ENCODE measurements at places on chromosomes 13 and 19.

DNA sequence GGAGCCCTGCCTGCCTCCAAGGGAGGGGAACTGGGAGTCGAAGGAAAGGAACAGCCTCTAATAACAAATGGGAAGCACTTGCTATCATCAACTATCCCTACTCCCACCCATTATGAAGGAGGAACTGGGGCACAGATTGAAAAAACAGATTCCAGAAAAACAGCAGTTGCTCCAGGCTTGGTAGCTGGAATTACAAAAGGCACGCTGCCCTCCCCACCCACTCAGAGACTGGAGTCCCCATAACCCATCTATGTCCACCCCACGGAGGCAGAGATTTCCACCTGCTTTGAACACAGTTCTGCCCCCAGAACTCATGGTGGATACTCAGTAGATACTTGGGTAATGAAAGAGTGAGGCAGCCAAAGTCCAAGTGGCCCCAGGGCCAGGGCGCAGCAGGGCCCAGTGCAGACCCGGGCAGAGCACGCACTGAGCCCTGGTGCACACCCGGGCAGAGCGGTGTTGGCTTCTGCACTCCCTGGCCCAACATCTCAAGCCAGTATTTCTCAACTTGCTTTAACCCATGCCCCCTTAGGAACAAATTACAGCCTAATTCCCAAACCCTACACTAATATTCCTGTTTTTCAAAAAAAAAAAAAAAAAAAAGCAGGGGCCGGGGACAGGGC is 19.1 kb upstream of the CCNP start:
- no peak for DNase-seq

- DNase-seq: no peak
Measured at GRCh38 chr19:4386041-4386782, 14.1 kb downstream of the SH3GL1 start.

GRCh38 chr13:111598747-111599146 is 278.3 kb downstream of the TEX29 start:
- DNase-seq: no peak

DNA sequence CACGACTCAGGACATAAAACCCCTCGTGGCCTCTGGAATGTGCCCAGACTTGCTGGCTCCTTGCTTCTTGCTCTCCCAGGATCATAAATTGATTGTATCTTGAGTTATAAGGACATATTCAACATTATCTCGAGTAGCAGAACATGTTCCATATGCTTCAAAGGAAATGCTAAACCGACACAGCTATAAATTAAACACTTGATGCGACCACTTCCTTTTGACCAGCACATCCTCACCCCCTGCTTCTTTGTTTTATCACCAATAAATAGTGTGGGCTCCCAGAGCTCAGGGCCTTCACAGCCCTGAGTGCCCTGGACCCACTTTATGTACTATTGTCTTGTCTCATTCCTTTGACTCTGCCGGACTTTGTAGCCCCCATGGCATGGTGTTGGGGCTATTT is 157.0 kb upstream of the PABPC3 start:
- no peak for DNase-seq

DNA sequence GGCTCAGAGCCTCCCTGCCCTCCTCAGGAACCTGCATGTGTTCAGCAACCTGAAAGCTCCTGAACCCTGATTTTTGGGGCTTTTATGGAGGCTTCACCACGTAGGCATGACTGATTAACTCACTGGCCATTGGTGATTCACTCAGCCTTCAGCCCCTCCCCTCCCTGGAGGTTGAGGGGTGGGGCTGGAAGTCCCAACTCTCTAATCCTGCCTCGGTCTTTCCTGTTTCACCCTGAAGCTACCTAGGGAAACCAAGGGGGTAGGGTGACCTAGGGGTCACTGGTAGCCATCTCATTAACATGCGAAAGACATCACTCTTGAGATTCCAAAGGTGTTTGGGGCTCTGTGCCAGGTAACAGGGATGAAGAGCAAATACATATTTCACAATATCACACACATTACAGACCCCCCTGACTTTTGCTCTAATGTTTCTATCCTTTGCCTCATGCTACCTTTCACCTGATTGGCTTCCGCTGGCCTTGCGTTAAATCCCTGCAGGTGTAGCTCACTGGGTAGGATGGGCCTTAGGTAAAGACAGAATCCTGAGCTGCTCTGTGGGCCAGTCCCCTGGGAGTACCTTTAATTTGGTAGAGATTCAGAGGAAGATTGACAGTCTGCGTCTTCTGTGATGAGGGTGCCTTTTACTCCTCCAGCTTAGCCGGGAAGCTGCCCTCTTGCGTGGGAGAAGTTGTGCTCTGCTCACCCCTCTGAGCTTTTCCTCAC is 260.6 kb downstream of the ATP8A2 start:
- no peak for DNase-seq

GRCh38 chr13:30466358-30466714 is 600 bp upstream of the HMGB1 start:
- DNase-seq: no peak

- DNase-seq: no peak
Measured at GRCh38 chr19:48613852-48614435, 932 bp downstream of the FAM83E start.

DNA sequence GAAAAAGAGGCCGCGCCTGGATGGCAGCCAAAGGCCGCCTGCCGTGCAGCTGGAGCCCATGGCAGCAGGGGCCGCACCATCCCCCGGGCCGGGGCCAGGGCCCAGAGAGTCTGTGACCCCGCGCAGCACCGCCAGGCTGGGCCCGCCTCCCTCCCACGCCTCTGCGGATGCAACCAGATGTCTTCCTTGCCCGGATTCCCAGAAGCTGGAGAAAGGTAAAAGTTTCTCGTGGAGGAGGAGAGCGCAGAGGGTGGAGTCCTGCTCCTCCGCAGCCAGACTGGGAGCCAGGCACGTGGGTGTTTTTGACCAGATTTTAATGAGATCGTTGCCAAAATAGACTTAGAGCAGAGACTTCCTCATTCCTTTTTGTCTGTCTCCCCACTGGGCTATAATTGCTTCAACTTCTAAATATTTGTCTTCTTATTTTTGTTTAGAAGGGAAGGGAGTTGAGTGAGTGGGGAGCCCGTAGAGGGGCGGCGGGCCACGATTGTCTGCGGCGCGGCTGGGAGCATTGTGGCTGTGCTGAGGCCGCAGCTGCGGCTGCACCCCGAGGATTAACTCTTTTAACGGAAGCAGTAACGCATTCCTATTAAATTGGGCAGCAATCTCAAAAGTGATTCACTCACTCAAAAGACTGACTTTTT is 22.8 kb upstream of the NDUFS7 start:
- no peak for DNase-seq

GRCh38 chr13:39961036-39961435 is 305.6 kb downstream of the COG6 start:
- DNase-seq: no peak

Data from urinary bladder (tissue), 4 donors.